Colonic mucosa (tissue), 4 donors: ENCODE measurements at places on chromosomes 3 and 15.

GRCh38 chr3:117409701-117410459 lies 700.3 kb downstream of the TUSC7 start:
- no peak for DNase-seq

DNA sequence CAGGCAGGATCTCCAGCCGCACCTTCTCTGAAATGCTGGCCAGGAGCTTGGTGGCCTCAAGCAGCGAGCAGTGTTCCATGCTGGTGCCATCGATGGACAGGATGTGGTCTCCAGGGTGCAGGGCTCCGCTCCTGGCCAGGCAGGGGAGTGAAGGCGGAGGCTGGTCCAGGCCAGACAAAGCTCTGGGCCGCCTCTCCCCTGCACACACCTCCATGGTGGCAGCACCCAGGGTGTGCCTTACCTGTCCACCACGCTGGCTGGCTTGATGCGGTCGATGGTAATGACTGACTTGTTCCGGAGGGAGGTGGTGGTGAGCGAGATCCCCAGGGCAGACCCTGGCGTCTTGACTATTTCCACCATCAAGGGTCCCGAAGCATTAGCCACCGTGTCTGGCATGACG lies 20.0 kb downstream of the GRIP2 start:
- no peak for DNase-seq

DNA sequence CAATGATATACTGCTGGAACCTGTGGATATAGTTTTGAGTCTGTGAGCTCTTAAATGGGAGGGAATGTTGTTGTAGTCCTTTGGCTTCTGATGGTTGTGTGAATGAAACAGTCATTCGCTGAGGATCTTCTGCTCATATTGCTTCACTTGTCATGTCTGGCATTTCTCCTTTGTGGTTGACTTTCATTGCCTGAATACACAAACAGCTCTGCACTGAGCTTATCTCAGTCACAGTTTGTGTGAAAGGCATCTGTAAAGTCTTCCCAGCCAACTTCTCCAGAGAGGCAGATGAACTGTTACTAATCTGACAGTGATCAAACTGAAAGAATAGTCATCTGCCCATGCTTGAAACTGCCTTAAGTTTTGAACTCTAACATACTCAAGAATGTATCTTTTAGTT lies 59.8 kb downstream of the TMED3 start:
- DNase-seq = no peak

DNA sequence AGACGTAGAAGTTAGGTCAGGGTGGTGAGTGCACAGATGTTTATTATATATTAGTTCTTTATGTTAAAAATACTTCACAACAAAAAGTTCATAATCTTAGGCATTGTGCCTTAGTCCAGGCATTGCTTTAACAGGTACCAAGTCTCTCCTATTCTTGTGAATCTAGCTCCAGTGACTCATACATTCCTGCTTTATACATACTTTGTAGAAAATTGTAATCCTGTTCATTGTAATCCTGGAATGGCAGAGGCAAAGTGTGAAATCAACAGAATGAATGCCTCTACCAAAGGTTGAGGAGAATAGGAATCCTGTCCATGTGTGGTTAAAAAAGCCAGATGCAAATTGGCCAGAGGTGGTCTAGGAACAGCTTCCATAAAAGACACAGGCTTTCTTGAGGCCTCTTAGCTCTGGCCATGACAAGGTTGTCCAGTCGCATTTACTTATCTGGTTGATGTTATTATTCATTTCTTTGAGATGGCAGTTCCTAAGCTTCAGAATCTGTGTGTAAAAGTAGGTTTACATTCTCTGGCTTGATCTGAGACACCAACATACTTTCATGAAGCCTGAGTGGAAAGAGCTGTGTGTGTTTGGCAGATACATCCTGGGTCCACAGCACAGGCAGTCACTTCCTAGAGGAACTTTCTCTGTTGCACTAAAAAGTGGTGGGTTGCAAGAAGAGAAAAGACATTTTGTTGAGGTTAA lies 109.0 kb downstream of the CDIN1 start:
- DNase-seq = no peak

DNA sequence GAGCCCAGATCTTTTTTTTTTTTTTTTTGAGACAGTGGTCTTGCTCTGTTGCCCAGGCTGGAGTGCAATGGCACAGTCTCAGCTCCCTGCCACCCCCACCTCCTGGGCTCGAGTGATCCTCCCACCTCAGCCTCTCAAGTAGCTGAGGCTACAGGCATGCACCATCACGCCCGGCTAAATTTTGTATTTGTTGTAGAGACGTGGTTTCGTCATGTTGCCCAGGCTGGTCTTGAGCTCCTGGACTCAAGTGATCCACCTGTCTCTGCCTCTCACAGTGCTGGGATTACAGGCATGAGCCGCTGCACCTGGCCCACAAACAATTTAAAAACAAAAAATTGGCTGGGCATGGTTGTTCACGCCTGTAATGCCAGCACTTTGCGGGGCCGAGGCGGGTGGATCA lies 22.6 kb upstream of the SLC6A6 start:
- no peak for DNase-seq
